Stimulated activated CD8-positive, alpha-beta memory T cell treated with anti-CD3 and anti-CD28 coated beads, Interleukin-4, amount 100 ng/mL, for 1 hour (primary cell): ENCODE measurements at places on chromosomes 7 and 10.

- DNase-seq = no peak
Observed at GRCh38 chr10:96218826-96219225, 52.5 kb downstream of the BLNK start.

DNA sequence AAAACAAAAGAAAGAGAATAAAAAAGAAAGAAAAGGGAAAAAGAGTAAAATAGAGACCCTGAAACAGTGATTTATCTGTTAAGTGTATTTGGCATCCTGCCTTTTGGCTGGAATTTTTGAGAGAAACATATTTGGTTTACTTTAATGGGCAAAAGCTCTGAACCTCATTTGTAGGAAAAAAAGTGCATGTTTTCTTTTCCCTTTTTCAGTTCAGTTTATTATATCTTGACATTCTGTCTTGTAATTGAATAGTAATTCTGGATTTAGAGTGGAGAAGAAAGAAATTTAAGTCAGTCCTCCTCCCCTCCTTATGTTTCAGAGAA is 69.5 kb downstream of the ARID5B start:
- no peak for DNase-seq

DNA sequence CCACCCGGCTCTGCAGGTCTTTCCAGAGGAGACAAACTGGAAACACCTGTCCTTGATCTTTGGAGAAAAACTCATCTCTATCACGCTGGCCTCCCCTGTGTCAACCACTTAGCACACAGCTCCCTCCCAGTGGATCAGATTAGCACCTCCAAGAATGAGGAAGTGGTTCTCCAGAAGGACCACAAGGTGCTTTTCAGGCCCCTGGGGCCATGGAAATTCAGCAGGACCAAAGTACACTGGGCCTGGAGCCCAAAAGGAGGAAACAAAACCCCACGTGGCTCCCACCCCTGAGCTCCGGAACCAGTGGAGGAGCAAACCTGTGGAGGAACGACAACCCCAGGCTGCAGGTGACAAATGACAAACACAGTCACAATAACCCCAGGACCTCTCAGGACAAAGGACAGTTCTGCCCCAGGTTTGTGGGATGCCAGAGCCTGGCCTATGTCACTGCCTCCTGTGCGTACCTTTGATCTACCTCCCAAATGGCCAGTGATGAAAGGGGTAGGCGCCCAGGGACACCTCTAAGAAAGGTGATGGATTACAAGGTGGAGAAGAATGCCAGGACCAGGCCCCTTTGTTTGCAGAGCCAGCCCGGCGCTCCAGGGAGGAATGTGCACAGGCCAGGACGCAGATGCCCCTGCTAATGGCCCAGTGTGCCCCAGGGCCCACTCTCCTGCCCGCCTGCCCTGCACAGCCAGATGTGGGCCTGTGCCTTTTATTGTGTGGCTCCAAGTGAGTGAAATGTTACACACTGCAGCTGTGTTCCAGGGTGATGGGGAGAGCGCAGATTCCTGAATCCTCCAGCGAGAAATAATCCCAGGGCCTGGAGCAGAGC is 5.7 kb downstream of the TNS3 start:
- no peak for DNase-seq

DNA sequence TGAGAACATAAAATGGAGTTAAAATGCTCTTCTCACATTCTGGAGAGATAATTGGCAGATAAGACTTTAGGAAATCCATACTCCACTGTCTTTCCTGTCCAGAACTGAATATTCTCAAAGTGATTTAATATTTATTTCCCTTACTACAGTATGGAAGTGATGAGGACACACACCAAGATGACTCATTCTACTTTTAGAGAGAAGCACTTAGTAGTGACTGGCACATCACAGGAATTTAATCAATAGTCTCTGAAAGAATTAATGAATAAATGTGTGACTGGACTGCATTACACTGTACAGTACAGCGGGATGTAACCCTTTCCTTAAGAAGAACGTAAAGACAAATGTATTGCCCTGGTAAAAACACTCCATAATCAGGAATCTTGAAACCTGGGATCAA is 116.7 kb downstream of the SEMA3E start:
- DNase-seq = no peak

- DNase-seq = no peak
Observed at GRCh38 chr7:158657189-158657746, 47.3 kb downstream of the NCAPG2 start.

- no peak for DNase-seq
Observed at GRCh38 chr10:78177491-78178185, 144.0 kb downstream of the RPS24 start.

DNA sequence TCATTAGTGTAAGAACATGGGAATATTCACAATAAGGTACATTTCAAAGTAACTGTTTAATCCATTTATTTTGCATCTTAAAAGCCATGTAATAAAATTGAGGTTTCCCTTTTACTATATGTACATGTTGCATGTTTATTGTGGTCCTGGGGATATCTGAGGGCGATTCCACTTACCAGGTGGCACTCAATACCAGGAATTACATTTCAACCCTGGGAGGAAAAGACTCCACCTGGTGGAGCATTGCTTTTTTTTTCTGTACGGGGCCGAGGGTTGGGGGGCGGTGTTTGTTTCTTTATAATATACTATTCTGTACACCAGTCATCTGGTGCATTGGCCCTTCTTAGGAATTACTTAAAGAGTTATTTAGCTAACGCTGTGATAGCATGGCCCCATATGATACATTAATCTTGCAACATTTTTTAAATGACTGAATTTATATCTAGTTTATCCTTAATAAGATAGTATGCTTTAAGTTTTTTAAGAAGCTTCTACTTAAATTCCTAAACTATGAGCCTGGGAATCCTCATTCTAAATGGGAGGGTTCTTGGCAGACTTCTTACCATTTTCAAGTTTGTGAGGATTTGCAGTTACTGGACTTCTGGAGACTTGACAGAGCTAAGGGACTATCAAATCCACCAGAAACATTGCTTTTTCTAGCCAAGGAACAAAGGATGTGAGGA is 7.2 kb upstream of the HGF start:
- no peak for DNase-seq

DNA sequence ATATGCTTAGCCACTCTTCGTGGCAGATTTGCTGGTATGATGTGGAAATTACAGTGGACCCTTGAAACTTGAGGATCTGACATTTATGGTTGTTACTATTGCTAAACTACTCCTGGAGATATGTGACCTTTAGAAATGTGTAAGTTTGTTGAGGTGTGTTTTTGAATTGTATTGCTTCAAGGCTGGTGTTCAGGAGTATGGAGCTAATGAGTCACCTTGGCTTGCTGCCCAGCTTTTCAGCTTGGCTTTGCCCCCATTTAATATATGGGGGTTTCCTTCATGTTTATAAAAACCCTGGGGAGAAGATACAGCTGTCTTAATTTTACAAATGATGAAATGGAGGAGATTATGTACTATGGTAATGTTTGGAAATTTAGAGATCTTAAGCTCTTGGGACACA is 11.6 kb downstream of the HBP1 start:
- peak; percentile 45 for DNase-seq

GRCh38 chr7:151863386-151864079 is 13.4 kb downstream of the PRKAG2 start:
- no peak for DNase-seq

- DNase-seq = no peak
Observed at GRCh38 chr7:17948526-17949238, 8.4 kb upstream of the SNX13 start.
